ENCODE measurements at places on chromosomes 6 and 20.

DNA sequence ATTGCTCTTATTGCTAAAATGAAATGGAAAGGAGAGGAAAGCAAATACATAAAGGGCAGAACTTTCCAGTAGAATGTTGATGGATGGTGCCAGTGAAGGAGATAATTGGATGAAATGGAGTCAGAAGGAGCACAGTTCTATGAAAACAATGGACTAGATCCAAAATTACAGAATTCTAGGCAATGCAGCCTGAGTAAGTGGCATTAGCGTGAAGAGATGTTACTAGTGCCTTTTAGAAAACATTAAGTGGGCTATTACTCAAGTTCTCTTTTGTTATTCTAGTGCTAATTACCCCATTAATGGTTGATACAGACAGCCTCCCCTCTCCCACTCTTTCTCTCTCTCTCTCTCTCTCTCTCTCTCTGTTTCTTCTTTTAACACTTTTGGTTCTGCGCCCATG, 209.5 kb upstream of the RGS17 start:
- no peak for DNase-seq

DNA sequence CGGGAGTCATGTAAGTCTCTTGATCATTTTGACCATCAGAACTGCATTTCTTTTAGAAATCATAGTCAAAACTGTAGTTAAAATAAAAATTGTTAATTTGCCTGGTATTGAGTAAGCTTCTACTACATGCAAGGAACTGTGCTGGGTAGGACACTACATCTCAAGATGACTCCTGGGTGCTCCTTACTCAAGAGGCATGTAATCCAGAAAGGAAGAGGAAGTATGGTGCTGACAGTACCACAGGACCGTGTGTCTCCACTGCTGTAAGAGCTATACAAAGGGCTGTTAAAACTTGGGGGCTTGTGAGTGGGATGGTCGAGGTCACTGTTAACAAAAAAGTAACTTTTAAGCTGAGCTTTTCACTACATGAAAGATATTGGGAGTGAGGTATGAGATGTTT, 508.3 kb upstream of the SOX4 start:
- no peak for DNase-seq

DNA sequence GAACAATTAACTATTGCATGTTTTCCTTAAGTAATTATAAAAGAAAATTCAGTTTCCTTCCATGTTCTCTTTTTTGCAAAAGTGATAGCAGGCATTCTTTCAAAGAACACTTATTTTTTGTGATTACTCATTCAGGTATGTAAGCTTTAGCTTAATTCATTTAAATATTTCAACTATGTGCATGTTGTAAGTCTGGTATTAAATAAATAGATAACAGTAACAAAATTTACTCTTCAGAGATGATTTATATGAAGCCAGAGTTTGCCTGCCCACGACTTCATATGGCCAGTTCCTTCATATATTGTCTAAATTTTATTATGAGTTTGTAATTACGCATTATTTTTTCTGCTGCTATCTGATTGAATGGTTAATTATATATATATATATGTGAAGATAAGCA, 110.9 kb downstream of the ADGRG6 start:
- no peak for DNase-seq

- no peak for DNase-seq
Observed at GRCh38 chr6:137237413-137238170, 18.4 kb upstream of the IFNGR1 start.

- no peak for DNase-seq
Observed at GRCh38 chr6:88914180-88914579, 49.2 kb downstream of the RNGTT start.

GRCh38 chr6:134170844-134171243, 118.4 kb upstream of the SLC2A12 start:
- DNase-seq: no peak

DNA sequence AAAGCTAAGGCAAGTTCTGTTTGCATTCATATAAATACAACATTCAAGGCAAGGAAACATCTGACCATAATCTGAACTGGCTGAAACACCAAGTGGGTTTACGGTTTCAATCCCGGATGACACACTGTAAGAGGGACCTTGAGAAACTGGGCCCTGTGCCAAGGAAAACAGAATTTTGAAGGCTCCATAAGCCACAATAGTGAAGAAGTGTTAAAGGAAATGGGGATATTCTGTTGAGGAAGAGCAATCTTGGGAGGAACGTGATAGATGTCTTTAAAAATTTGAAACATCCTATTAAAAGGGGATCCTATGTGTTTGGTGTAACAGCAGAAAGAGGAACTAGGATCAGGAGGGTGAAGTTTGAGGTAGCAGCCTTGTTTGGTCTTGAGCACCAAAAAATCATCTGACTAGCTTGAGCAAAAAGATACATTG, 82.4 kb upstream of the TAB2 start:
- DNase-seq: no peak

DNA sequence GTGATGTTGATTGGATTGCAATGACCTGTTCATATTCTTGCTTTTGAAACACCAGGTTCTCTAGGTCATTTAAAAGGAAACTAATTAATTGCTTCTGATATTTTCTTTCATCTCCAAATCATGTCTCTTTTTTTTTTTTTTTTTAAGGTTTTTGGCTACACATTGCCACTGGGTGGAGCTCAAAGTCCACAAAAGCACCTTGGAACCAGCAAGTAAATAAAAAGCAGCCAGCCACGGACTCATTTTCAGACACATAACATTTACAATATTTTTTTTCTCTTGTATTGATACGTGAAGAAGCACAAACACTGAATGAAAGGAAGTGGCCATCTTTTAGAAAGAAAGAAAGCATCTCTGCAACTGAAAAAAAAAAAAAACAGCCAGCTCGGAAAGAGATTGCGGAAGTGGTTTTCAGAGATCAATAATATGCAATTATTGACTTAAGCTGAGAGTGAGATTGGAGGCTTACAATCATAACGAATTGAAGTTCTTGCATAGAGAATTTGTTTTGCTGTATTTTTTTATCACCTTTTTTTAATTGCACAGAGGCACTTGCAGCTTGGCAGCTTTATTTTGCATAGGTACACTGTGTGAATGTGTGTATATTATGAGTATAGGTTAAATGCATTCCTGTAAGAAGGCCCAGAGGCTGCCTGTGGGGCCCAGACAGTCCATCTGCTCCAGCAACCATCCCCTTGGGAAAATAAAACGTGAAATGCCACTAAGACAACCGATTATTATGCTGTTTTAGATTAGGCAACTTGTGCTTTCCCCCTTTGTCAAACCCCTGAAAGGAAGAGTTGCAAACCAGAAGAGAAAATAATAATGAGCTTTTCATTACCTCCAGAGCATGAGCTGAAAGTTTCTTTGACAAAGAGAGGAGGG, 28.2 kb downstream of the CGA start:
- peak; percentile 60 for DNase-seq

- no peak for DNase-seq
Observed at GRCh38 chr20:49349078-49349477, 71.2 kb upstream of the ZNFX1 start.

DNA sequence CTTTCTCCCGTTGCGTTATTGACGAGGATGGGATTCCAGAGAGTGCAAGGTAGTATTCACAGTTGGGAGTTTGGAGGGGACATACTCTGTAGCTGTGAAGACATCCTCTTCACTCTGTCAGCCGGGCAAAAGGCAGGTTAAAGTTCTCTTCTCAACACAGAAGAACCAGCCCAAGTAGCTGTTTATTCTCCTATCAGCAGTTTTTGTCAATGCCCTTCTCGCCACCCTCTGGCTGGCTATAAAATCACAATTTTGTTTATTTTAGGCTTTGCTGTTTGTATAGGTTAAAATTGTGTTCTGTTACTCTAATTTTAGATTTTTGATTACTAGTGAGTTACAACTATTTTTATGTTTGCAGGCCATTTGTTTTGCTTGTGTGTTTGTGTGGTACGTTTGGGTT, 37.9 kb upstream of the MAS1 start:
- DNase-seq: peak; percentile 41

DNA sequence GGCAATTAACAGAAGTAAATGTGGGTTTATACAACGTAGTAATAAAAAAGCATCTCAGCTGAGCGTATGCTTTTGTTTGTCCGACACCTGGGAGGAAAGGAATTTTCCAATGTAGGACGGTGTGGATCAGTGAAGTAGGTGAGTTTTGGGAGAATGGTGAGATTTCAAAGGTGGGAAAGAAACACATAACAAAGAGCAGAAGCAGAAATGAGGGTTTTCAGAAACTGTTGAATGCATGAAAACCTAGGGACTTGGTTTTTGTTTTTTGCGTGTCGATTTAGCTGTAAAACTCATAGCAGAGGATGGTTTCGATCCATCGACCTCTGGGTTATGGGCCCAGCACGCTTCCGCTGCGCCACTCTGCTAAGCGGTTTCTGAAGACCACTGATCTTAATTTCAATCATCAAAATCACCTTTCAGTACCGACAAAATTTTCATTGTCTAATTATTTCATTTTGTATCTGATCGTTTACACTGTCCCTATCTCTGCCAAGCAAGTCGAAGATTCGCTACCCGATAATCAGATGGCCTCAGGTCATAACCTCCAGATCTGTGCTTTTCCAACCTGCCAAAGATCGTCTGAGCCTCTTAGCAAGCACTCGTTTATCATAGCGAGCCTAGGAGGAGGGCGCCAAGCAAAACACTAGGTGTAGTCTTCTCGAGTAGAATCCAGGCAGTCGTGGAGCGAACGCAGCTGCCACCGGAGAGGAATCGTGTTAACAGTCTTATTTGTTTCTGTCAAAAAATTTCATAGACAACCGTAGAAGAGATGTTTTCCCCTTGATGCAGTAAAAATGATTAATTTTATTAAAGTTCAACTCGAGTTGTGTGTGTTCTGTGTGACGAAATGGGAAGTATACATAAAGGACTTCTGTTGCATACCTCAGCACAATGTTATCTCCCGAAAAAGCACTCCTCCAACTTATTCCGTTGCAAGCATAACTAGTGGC, 20.9 kb upstream of the POM121L2 start:
- peak; percentile 37 for DNase-seq

DNA sequence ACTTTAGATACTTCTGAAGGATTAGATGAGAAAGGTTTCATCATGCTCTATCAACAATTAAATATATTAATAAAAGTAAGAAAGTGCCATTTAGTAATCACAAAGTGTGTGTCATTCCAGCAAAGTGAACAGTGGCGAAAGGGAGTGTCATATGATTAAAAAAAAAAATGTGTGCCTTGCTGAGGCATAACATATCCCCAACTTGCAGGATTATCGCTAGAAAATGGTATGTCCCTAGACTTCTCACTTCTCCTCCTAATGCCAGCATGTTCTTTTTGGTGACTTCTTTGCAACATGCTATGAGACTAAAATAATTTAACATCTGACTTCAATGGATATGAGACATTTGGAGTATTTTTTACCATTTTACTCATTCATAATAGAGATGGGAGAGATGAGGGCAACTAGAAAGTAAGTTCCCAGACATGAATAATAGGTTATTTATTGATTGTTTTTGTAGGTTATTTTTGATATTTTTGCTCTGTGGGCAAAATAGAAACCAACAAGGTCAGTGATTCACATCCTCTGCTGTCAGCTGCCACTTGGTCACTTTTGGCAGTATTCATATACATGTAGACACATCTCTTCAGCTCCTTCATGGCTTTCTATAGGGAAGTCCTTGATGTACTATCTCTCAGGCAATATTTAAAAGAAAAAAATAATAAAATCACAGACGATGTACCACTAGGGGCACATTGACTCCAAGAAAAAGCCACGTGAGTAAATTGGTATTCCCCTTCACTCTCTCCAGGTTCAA, 370.1 kb downstream of the BMP2 start:
- no peak for DNase-seq

DNA sequence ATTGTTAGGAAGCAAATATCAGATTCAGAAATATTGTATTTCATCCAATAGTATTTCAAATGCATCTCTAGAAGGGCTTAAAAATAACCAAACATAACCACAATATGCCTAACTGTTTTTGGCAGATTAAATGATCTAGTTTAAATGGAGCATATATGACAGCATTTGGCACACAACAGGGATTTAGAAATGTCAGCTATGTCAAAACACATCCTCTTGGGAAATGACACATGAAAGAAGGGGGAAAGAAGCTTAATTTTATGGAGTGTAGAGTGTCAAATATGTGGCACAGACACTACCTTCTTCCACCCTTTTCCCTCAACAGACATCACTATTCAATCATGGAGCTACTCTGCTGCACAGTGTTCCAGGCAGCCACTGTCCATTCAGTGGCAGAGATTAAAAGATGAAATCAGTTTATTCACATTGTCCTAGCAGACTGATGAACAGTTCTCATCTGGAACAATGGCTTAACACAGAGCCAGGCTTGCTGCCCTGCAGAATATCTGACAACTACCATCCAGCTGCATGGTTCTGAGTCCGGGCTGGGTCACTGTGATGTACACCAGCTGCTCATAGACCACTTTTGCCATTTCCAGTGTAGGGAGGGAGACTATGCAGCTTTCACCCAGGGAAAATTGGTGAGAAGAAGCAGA, 349.8 kb downstream of the DHX35 start:
- DNase-seq: no peak

DNA sequence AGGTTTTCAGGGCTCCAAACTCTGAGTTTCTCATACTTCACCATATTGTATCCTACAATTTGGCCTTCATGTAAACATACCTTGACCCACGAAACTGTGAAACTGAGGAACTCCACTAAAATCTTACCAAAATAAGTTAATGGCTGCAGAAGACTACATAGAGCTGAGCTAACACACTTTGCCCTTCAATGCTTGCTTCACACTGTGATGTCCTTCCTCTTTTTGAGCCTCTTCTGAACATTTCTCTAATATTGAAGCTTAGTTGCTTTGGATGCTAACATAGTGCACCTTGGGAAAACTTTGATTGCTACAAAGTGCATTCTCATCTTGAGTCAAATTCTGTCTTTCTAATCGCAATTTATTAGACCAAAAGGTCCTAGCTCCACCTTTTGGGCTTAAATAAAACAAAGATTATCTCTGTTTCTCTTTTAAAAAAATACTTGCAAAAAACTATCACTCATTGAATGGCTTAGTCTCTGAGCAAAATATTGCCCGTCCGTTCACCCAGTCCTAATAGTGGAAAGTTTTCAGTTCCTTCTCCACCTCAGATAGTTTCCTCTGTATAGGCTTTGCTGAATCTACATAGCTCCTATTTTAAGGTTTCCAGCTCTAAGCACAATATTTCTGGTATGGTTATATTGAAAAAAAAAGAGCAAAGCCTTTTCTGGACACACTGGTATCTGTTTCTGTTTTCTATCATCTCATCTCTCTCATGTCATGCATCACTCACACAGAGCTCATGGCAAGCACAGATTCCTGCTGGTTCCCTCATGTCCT, 494.6 kb downstream of the RFPL4B start:
- no peak for DNase-seq

GRCh38 chr20:11080781-11081377, 407.1 kb upstream of the JAG1 start:
- no peak for DNase-seq

DNA sequence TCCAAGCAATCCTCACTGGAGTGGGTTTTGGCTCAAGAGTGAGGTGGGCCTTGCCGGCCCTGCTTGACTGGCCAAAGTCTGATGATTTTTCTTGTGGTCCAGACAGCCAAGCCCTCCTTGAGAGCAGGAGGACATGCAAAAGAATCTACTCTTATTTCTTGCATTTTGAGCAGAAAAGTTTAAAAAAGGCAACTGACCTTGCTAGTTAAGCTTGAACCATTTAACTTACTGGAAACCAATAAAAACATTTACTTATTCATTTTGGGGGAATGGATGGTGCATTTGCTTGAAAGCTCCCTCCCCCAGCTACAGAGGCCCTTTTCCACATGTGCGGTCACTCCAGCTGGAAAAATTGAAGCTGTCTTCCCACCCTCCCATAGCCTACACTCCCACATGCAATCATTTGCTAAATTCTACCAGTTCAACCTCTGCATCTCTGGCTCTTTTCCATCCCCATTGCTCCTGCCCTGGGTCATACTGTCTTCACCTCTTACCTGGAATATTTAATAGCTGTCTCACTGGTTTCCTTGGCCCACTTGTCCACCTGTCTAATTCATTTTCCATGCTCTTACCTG, 527.9 kb downstream of the DHX35 start:
- DNase-seq: no peak
